Activated naive CD8-positive, alpha-beta T cell treated with anti-CD3 and anti-CD28 coated beads for 36 hours (primary cell): ENCODE measurements at places on chromosomes 13 and 19. TPM values are rescaled to one million over a fixed set of nuclear protein-coding genes. Genes with fewer than 3 reads are reported as not detected.

The BRSK1 gene
- 5.6 TPM for total RNA-seq

The WDR87 gene
- not detected for total RNA-seq

The KANK3 gene
- total RNA-seq = 0.64 TPM

GRCh38 chr19:11322269-11323024 lies 17.0 kb downstream of the RAB3D start:
- peaks cover 20% of the 10 kb centered on the region for H3K4me1 ChIP-seq
- no peak overlapping the region for H3K27ac ChIP-seq
- H3K36me3 ChIP-seq = no peaks in the 10 kb centered on the region
- H3K27me3 ChIP-seq = peaks cover 39% of the 10 kb centered on the region

DNA sequence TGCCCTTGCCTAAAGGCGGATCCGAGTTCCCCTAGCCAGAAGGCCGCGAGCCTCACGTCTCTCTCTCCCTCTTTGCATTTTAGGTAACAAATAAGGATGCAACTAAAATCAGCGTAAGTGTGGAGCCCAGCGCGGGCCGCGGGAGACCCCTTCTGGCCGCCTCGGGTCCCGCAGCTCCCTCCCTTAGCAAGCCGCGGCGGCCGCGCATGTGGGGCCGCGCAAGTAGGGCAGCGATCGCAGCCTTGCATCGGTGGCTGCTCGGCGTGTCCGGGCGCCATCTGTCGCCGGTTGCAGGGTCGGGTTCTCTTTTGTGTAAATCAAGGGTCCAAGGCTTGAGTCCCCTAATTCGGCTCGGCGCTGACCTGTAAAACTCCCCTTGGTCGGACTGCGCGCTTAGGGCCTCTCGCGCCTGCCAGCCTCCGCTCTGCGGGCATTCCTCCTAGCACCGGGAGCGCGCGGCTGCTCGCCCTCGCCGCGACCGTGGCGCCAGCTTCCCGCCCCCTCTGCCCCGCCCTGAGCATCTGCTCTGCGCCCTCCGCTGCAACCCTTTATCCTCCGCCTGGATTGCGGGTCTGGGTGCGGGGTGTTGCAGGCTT lies 2.7 kb downstream of the VSTM2B start:
- H3K4me3 ChIP-seq = peak overlapping the region; percentile 58
- peak; percentile 84 for DNase-seq
- peaks cover 17% of the 10 kb centered on the region for H3K4me1 ChIP-seq
- H3K27ac ChIP-seq = no peak overlapping the region
- no peaks in the 10 kb centered on the region for H3K36me3 ChIP-seq

DNA sequence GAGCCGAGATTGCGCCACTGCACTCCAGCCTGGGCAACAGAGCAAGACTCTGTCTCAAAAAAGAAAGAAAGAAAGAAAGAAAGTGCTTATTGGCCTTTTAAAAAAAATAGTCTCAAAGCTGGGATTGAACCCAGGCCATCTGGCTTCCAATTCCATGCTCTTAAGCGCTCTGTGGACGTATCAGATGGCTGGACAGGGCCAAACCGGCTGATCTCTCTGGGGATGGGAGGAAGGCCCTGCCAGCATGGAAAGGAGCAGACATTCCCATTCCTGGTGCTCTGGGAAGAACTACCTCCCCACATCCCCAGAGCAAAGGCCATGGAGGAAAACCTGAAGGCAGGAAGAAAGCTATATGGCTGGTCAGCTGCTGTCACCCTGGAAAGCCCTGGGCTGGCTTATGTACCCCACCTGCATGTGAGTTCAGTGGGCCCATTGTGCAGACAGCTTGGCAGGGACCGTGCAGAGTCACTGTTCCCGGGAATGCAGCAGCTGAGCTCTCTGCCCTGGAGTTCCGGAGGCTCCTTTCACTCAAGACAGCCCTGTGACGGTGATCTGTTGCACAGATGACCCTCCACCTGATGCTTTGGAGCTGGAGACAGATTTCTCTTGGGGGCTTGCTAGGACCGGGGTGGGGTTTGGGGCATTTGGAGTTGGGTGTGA lies 84.3 kb downstream of the SIPA1L3 start:
- H3K36me3 ChIP-seq = no peaks in the 10 kb centered on the region
- H3K27ac ChIP-seq = no peak overlapping the region
- no peak for DNase-seq

GRCh38 chr13:79810669-79811068 lies 329.7 kb downstream of the NDFIP2 start:
- no peaks in the 10 kb centered on the region for H3K4me1 ChIP-seq
- DNase-seq = no peak
- no peaks in the 10 kb centered on the region for H3K36me3 ChIP-seq
- no peaks in the 10 kb centered on the region for H3K27me3 ChIP-seq
- H3K4me3 ChIP-seq = no peak overlapping the region
- H3K27ac ChIP-seq = no peak overlapping the region

- H3K4me3 ChIP-seq = no peak overlapping the region
- H3K27ac ChIP-seq = no peak overlapping the region
- H3K27me3 ChIP-seq = no peaks in the 10 kb centered on the region
- DNase-seq = no peak
These were observed 787.8 kb upstream of the PRR20A start for GRCh38 chr13:56352901-56353300.

DNA sequence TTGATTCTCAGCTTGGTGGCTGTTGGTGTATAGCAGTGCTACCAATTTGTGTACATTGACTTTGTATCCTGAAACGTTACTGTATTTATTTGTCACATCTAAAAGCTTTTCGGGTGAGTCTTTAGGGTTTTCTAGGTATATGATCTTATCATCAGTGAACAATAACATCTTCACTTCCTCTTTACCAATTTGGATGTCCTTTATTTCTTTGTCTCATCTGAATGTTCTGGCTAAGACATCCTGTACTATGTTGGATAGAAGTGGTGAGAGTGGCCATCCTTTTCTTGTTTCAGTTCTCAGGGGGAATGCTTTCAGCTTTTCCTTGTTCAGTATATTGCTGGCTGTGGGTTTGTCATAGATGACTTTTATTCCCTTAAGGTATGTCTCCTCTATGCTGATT lies 6.0 kb upstream of the ZNF738 start:
- H3K4me3 ChIP-seq = no peak overlapping the region
- H3K36me3 ChIP-seq = no peaks in the 10 kb centered on the region
- no peak for DNase-seq
- peaks cover 4% of the 10 kb centered on the region for H3K4me1 ChIP-seq
- no peak overlapping the region for H3K27ac ChIP-seq
- H3K27me3 ChIP-seq = no peaks in the 10 kb centered on the region

- H3K27me3 ChIP-seq = no peaks in the 10 kb centered on the region
- no peak overlapping the region for H3K4me3 ChIP-seq
- H3K27ac ChIP-seq = no peak overlapping the region
- no peak for DNase-seq
These were observed 115.8 kb downstream of the NBEA start for GRCh38 chr13:35057858-35058257.

DNA sequence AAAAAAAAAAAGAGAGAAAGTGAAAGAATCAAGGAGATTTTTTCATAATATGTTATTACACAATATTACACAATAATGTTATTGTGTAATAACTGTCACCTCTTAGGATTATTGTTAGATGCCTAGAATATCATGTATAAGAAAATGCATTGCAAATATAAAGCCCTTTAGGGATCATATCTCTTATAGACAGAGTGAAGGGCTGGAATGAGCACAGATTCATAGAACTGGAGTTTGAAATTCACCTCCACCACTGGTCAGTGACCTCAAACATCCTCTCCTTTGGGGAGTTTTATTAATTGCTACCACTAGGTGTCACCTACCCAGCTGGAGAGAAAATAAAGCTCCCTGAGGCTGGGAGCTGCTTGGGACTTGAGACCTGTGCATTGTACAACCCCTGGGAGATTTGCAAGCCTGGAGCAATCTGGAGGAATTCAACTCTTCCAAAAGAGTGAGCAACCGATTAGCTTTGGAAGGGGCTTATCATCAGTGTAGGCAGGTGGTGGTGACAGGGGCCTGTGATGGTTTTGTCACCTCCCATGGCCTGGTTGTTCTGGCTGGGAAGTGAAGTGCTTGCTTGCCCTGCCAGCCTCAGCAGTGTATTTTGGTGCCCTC lies 30.3 kb upstream of the FRY start:
- H3K36me3 ChIP-seq = no peaks in the 10 kb centered on the region
- no peak for DNase-seq
- no peak overlapping the region for H3K27ac ChIP-seq

DNA sequence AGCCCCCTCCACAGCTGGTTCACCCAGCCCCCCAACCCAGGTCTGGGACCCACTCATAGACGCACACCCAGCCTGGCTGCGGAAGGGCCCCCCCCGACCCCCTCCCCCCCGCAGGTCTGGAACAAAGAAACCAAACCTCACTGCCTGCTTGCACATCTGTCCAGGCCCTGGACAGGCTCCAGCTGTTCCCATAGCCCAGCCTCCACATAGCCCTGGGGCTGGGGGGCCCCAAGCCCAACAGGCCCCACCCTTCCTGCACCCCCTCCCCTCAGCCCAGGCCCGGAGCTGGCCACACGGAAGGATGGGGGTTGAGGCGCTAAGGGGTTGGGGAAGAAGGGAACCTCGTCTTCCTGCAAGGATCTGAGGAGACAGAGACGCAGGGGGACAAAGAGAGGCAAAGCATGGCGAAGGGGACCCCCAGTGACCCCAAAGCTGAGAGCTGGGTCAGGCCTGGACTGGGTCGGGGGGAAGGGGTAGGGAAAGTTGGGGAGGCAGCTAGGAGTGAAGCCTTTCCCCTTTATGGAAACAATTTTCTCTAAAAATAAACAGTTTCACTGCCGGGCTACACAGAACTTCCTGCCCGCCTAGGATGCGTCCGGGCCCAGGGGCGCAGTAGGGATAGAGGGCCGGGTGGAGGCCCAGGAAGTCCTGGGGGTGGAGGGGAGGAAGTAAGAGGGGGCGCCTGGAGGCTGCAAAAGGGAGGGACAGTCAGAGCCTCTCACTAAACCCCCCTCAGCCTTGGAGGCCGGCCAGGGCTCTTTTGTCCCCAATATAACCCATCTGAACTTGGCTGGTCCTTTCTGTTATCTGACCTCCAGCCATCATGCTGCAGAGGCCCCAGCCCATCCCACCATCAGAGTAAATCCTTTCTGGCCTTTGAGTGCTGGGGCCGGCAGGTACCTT lies 2.4 kb downstream of the KANK2 start:
- H3K27me3 ChIP-seq = peaks cover 22% of the 10 kb centered on the region
- no peak overlapping the region for H3K4me3 ChIP-seq
- peaks cover 8% of the 10 kb centered on the region for H3K4me1 ChIP-seq
- no peak overlapping the region for H3K27ac ChIP-seq
- H3K36me3 ChIP-seq = no peaks in the 10 kb centered on the region
- DNase-seq = no peak

DNA sequence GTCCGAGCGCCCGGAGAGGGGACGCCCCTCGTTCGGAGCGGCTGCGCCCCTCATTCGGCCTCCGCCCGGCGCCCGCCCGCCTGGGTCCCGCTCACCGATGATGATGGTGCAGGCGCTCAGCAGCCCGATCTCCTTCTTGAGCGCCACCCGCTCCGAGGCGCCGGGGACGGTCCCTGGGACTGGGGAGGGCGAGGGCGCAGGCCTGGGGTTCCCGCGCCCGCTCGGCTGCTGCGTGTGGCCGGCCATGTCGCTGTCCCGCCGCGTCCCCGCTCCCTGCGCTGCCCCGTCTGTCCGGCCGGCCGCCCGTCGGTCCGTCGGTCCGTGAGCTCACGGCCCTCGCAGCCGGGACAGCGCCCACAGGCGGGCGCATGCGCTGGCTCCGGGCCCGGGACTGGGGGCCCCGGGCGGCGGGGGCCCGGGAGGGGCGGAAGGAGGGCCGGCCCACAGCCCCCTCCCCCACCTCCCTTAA lies at the start of gene SLC7A10:
SLC7A10 (minus strand) TSS at position 393 of the 469 bp plus-strand sequence; CDS start at position 246, 147 bp downstream.
- no peak within 1 kb of the TSS for H3K27ac ChIP-seq
- H3K4me3 ChIP-seq = peak within 1 kb of the TSS; percentile 51
- H3K4me1 ChIP-seq = peaks cover 6% of the 10 kb centered on the region
- peaks cover 8% of the 10 kb centered on the region for H3K36me3 ChIP-seq
- H3K27me3 ChIP-seq = peaks cover 67% of the 10 kb centered on the region
- DNase-seq = no peak

- no peaks in the 10 kb centered on the region for H3K27me3 ChIP-seq
- H3K27ac ChIP-seq = no peak overlapping the region
- no peak overlapping the region for H3K4me3 ChIP-seq
These were observed 343.7 kb downstream of the SPRY2 start for GRCh38 chr13:79997244-79997643.

- DNase-seq = no peak
- no peaks in the 10 kb centered on the region for H3K4me1 ChIP-seq
- no peak overlapping the region for H3K4me3 ChIP-seq
- H3K27me3 ChIP-seq = no peaks in the 10 kb centered on the region
- H3K36me3 ChIP-seq = no peaks in the 10 kb centered on the region
- H3K27ac ChIP-seq = no peak overlapping the region
These were observed 480.5 kb upstream of the SLITRK1 start for GRCh38 chr13:84362777-84363176.

GRCh38 chr13:113954046-113954835 lies 19.6 kb downstream of the C13orf46 start:
- H3K27me3 ChIP-seq = no peaks in the 10 kb centered on the region
- H3K4me3 ChIP-seq = no peak overlapping the region
- H3K4me1 ChIP-seq = no peaks in the 10 kb centered on the region
- DNase-seq = no peak
